A172 (cell line): ENCODE measurements at places on chromosomes 1 and 21. TPM values are rescaled to one million over a fixed set of nuclear protein-coding genes. Genes with fewer than 3 reads are reported as not detected.

- DNase-seq: no peak
Observed at GRCh38 chr1:81809808-81810207, 9.1 kb downstream of the ADGRL2 start.

Gene SH3BGR
- total RNA-seq: 5.8 TPM in 2 replicates

- DNase-seq: peak; percentile 70
Observed at GRCh38 chr1:10575616-10576015, 100.9 kb downstream of the PEX14 start.

DNA sequence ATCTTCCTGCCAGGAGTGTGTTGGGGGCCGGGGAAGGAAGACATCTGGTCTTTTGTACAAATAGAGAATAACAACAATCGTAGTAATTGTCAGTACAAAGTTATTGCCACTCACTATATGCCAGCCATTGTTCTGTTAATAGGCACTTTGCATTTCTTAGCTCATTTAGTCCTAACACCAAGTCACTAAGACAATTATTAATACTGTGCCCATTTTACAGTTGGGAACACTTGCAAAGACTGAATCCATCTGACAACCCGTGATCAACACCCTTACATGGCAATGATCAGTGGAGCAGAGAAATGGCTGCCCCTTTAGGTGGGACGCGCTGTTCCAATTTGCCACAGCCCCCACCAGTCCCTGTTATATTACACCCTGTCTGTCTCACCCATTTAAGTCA lies 33.3 kb downstream of the FBXO2 start:
- DNase-seq: no peak

- no peak for DNase-seq
Observed at GRCh38 chr21:34554227-34554626, 42.2 kb upstream of the KCNE1 start.

Gene TLR5
- total RNA-seq: not detected in 2 replicates

GRCh38 chr1:226162898-226163297 lies 23.6 kb downstream of the ACBD3 start:
- DNase-seq: no peak

DNA sequence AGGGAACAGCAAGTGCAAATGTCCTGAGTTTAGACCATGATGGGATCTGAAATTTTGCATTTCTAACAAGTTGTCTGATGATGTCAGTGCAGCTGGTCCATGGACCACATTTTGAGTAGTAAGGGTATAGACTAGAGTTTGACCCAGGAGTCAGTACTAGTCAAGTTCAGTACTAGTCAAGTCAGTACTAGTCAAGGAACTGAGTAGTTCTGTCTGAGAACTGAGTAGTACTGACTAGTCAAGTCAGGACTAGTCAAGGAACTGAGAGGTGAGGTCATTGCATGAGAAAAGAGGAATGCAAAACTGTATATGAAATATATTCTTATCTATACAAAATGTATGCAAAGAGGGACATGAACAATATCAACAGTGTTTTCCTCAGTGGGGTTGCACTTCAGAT lies 34.1 kb downstream of the TSEN15 start:
- DNase-seq: no peak

GRCh38 chr1:202964791-202965410 lies 2.2 kb downstream of the CYB5R1 start:
- DNase-seq: no peak

Gene C1QTNF12
- not detected in 2 replicates for total RNA-seq

Gene SELL
- not detected in 2 replicates for total RNA-seq

- no peak for DNase-seq
Observed at GRCh38 chr1:30307182-30307581, 416.2 kb downstream of the MATN1 start.

GRCh38 chr1:185279571-185279970 lies 37.5 kb downstream of the IVNS1ABP start:
- DNase-seq: no peak

DNA sequence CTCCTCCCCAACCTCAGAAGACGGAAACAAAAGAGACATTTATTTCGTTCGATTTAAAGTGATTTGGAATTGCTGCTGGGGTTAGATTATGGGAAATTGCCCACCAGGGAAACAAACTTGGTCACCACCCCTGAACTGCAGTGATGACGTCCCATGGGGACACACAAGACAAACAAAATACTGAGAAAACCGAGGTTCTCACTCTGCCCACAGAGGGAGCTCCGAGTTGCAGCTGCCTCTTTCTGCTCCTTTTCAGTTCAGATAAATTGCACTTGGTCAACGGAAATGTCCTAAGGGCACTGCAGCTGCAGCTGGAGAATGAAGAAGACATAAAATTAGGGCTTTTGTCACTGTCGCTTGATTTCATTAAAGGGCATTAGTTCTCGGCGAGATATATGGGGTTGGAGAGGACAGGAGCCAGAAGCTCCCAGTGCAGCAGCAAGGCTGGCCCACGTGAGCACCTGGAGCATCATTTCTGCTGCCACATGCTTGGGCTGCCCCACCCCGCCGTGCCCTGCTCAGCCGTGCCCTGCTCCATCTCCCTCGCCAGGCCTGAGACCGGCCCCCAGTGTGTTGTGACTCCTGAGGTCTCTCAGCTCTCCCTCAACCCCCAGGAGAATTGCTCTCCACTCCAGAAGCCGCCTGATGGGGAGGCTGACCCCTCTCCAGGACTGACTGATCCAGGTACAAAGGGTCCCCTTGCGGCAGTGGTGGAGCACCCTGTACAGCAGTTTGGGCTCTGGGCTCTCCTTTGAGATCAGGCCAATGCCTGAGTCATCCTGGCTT lies 231.7 kb upstream of the AJAP1 start:
- DNase-seq: no peak

Gene GRHL3
- 0.10 TPM in 1 of 2 replicates, not detected in the other for total RNA-seq

DNA sequence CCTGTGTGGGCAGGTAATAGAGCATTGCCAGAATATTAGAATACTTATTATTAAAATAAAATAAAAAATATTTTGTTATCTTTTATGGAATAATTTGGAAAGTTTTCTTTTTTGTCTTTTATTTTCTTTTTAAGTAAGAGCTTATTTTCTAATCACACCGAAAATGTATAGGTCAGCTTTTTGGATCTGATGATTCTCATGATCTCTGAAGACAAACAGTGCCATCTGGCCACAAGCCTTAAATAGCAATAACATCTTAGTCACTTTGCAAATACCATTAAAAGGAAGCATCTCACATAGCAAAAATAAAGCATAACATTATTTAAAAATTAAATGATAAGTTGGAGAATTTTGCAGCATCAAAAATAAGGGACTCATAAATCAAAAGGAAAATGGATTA lies 213.8 kb downstream of the PLA2G4A start:
- DNase-seq: no peak

Gene JAM2
- 3.7 and 4.2 TPM in 2 replicates for total RNA-seq
